CD4-positive, alpha-beta T cell (primary cell): ENCODE measurements at places on chromosomes 6 and 20.

DNA sequence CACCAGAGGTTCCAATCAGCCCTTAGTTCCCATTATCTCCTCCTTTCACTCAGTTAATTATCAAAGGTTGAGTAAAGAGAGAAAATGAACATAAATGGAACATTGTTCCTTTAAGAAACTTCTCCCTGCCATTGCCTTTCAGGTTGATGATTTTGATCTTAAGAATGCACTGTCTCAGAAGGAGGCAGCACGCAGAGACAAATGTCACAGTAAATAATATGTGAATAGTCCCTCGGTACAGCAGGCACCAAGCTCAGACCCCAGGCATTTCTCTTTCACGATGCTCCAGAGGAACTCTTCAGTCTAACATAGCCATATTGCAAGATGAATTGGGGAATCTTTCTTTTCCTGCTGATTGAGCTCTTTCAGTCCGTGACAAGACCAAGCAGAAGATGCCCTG is 435.3 kb upstream of the SPTLC3 start:
- DNase-seq: no peak

DNA sequence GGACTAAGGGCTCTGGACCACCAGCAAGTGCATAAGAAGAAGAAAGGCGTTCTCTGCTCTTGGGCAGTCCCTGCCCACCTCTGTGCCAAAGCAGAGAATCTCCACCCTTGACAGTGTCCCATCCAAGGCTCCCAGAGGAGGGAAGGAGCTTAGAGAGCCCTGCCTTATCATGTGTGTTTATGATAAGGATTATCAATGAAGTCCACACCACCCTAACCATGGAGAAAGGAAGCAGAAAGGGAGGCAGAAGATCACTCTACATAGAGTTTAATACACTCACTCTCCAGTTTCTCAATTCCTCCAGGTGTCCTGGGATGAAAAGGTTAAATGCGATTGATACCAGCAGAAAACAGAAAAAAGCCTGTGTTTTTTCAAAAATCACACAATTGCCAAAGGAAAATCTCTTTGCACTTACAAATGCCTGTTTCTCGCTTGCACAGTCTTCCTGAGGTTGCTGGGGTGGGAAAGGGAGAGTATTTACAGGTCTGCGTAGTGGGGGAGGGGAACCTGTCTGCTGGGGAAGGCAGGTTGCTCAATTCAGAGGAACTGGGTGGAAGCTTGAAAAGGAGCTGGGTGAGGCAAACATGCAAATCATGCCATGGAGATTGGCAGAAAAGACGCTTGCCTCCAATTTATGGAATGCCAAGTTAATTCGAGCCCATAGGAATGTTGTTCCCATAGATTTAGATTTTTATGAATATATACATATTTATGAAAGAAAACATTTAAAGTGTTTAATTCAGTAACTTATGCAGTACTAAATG is 104.0 kb downstream of the EYA2 start:
- DNase-seq: no peak

DNA sequence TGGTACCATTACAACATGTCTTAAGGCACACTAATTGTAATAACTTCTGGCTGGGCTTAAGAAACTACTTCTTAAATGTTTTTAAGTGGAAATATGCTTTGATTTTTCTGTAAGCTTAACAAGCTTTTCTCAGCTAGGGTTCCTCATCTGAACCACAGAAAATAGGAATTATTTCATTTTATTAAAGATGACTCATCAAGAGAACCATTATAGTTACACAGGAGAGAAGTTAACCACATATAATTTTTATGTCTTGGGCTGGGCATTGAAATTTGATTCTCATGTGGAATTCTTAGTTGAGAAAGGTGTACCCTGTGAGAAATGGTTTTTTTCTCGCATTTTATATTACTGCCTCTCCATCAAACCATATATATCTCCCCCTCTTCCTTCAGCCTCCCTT is 75.1 kb downstream of the QKI start:
- no peak for DNase-seq

- peak; percentile 63 for DNase-seq
These were observed 60.2 kb upstream of the RALY start for GRCh38 chr20:33933469-33933909.

DNA sequence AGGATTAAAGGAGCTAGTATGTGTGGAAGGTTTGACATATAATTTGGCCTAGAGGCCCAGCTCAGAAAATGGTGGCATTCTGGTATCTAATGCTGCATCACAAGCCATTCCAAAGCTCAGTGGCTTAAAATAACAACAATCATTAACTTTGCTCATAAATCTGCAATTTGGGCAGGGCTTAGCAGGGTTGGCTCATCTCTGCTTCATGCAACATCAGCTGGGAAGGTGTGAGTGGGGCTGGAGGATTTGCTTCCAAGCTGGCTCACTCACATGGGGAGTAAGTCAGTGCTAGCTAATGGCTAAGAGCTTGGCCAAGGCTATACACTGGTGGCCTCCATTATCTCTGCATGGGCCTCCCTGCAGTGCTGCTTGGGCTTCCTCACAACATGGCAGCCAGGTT is 48.0 kb upstream of the STK35 start:
- no peak for DNase-seq

DNA sequence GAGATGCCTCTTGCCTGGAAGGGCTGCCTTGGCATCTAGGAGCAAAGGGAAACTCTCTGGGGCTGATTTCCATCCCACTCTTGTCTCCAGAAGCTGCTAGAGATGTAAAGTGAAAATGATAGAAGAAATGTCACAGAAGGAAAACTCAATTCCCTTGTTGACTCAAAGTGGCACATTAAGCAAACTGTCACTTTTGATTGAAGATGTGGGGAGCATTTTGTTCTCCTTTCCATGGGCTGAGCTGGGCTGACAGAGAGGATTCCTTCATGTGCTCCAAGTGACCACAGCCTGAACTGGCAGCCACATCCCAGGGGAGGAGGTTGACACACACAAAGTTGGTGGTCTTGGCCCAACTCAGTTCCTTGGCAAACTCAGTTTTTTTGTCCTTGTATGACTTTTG is 9.8 kb downstream of the GPR31 start:
- DNase-seq: no peak

DNA sequence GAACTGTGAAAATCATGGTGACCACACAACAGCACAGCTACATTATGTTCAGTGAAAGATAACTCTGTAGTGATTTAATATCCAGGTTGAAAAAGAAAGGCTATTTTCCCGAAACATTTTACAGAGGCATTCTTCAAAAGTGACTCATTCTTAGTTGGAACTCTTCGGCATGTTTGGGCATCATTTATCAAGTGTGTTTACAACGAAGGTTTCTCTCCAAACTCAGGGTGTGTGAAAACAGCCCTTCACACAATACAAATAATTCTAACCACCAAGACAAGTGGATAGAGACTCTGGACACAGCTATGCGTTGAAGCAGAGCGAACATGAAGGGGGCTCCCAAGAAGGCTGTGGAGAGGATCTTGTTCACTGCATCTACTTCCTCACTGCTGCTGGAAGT is 57.6 kb downstream of the CBLN4 start:
- DNase-seq: no peak

GRCh38 chr6:138162111-138162954 is 594 bp downstream of the ARFGEF3 start:
- DNase-seq: no peak

DNA sequence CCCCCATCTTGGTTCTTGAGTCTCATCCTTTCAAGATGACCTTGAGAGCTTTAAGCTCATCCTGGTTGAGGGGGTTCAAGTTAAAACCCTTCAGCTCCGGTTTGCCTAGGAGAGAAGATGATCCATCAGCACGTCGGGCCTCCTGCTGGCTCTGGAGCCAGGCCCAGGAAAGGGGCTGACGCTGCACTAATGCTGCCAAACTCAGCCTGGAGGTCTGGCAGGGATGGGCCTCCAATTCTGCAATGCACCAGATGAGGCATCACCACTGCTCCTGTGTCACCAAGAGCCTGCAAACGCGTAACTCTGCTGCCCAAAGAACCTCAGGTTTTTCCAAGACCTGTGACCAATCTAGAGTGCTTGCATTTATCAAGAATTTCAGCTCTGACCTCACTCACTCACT is 6.1 kb downstream of the PDRG1 start:
- DNase-seq: no peak

- peak; percentile 44 for DNase-seq
These were observed 186.7 kb downstream of the GJA10 start for GRCh38 chr6:90080876-90081481.

- DNase-seq: no peak
These were observed 1.9 kb downstream of the UBE2C start for GRCh38 chr20:45814314-45814713.

DNA sequence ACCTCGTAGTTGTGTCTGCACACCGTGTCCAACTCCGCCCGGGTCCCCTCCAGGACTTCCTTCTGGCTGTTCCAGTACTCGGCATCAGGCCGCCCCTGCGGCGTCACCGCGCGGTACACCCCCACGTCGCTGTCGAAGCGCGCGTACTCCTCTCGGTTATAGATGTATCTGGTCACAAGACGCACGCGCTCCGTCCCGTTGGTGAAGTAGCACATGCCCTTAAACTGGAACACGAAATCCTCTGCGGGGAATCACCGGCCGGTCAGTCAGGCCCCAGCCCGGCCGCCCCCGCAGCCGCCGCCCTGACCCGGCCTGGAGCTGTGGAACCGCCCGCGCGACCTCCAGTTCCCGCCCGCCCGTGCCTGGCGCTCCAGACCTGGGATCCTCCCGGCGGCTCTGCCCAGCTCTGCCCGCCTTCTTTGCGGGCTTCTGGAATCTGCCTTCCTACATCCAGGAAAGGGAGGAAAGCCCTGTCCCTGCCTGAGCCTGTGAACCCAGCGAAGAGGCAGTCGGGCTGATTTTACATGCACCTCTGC is 1.6 kb downstream of the HLA-DQB1 start:
- DNase-seq: peak; percentile 21

DNA sequence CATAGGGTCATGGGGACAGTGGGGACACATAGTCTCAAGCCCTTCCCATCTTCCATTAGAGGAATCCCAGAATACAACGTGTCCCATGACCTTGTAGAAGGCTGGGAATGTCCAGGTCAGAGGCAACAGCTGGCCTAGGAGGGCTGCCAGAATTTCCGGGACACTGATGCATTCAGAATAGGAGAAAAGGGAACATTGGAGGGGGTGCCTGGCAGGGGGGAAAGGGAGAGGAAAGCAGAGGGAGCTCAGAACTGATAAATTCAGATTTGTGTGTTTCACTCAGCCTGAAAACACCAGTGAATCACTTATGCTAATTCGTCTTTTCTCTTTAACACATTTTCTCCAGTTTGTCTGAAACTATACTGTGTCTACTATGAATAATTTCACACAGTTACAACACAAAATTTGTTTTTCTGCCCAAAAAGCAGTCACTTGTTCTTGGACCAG is 35.5 kb upstream of the BMP2 start:
- DNase-seq: no peak
